ENCODE measurements at places on chromosomes 7 and 10. TPM values are rescaled to one million over a fixed set of nuclear protein-coding genes. Genes with fewer than 3 reads are reported as not detected.
A peak's percentile ranks its signal among the peaks of the same experiment; 100 is the strongest.

- DNase-seq, result no peak
These were observed 170.4 kb downstream of the PRKAG2 start for GRCh38 chr7:151706277-151707104.

AGBL3 gene
- 2.8 TPM for polyA plus RNA-seq

CALD1 gene
- polyA plus RNA-seq, result 162 TPM

- DNase-seq, result no peak
These were observed 7.8 kb upstream of the CYP3A4 start for GRCh38 chr7:99791667-99792369.

PAX2 gene
- not detected for polyA plus RNA-seq

FOXP2 gene
- polyA plus RNA-seq, result 12.7 TPM

DNA sequence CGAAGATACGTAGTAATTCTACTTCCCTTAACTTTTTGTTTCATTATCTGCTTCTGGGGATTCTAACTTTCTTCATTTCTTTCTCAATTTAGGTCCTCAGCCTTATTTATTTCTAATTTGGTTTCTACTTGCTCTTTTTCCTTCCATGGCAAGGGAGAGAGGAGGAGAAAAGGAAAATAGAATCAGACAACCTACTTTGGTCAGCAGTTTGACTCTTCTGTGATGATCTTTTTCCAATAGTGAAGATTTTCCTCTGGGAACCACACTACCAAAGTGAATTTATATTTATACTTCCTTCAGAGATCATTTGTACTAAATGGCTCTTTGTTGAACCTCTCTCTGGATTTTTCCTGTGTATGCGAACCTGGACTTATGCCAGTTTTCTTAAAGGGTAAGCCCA lies 90.2 kb downstream of the TMEM26 start:
- DNase-seq, result peak; percentile 22

- DNase-seq, result peak; percentile 44
These were observed 609.4 kb upstream of the PCDH15 start for GRCh38 chr10:55410415-55410885.

BHLHA15 gene
- 0.39 TPM for polyA plus RNA-seq

DNA sequence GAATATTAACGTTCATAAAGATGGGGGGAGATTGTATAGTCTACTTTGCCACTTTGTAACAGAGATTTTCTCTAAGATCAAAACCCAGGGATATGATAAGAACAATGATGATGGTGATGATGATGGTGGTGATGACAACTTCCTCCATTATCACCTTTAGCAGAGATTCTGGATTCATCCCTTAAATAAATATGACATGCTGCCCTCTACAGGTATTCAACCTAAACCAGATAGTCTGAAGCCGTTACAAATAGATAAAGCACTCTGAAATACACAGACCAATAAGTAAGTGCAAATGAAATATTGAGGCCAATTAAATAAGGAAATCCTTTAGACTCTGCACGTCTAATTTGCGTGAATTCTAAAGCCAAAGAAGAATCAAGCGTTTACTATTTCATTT lies 211.5 kb downstream of the CREB5 start:
- DNase-seq, result no peak

DNA sequence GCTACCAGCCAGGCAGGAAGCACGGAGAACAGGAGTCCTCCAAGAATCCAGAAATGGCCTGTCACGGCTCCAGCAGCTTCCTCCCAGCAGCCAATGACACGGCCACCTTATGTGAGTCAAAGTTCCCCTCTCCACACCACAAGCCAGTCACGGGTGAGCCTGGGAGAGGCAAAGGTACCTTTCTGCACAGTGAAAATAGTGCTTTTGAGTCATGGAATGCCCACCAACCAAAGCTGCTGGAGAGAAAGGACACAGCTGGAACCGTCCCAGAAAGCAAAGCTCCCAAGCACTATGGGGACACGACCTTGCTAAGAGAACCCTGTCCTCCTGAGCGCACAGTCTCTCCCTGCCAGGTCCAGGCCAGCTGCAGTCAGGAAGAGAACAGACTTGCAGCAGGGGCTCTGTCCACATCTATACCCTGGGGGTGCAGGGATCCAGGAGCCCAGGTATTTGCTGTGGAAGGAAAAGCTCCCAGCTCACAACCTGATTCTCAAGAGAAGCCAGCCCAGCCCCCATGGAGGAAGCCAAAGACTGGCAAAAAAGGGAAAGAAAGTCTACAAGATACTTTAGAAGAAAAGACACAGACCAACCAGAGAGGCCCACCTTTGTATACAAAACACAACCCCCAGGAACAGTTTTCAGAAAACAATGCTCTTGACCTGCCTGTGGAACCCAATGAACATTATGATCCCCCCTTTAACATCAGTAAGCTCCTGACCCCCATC lies 24.4 kb downstream of the C10orf71 start:
- no peak for DNase-seq

CPA4 gene
- 1.5 TPM for polyA plus RNA-seq

DNA sequence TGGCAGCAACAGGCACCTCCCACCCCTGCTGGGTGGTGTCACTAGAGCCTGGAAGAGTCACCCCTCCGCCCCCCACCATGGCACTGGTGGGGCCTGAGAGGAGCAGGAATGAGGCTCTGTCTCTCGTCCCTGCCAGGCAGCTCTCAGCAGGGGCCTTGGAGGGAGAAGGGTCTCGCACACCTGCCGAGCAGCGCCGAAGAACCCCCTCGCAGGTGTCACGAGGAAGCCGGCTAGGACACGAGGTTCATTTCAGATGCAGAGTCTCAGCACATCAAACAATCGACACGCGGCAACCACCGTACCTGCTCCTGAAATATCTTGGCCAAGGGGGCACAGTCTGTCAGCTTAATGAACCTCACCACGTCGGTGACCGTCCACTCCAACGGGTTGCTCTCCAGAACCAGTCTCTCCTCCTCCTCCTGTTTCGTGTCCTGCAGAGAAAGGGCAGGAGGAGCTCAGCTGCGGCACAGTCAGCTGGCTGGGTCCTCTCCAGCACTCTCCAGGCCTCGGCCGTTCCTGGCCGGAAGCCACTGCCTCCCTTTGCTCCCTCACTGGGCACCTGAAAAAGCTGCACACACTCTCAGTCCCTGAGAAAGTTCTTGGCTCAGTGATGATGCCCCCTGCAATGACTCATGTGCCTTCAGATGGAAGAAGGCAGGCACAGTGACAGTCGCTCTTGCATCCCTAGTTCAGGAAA lies 240.1 kb downstream of the SFMBT2 start:
- no peak for DNase-seq

STYXL1 gene
- polyA plus RNA-seq, result 24.2 TPM

GRCh38 chr10:112613620-112614019 lies 166.6 kb downstream of the VTI1A start:
- DNase-seq, result no peak

GRCh38 chr7:159218607-159219006 lies 73.9 kb upstream of the VIPR2 start:
- DNase-seq, result no peak
